Activated naive CD8-positive, alpha-beta T cell treated with anti-CD3 and anti-CD28 coated beads for 36 hours (primary cell): ENCODE measurements at places on chromosomes 3 and 15. TPM values are rescaled to one million over a fixed set of nuclear protein-coding genes. Genes with fewer than 3 reads are reported as not detected.

GRCh38 chr3:71964170-71964569, 179.2 kb upstream of the PROK2 start:
- H3K27me3 ChIP-seq, result peaks cover 24% of the 10 kb centered on the region
- no peak overlapping the region for H3K27ac ChIP-seq
- no peaks in the 10 kb centered on the region for H3K4me1 ChIP-seq
- H3K4me3 ChIP-seq, result no peak overlapping the region

DNA sequence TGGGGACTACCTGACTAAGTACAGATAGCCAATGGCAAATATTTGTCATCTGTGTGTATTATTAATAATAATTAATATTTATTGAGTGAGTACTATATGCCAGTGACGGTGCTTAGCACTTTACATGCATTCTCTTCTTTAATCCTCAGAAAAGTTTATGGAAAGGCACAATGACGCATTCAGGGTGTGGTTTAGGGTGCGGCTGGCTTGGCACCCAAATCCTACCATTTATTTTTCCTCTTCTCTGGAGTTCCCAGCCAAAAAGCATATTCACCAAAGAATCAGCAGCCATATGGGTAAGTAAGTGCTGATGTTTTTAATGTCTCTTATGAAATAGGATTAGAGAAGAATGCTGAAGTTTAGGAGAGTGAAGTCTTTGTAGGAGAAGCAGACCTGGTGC, 140.4 kb upstream of the TP63 start:
- DNase-seq, result no peak
- H3K36me3 ChIP-seq, result no peaks in the 10 kb centered on the region

- no peak for DNase-seq
- H3K27ac ChIP-seq, result no peak overlapping the region
- H3K36me3 ChIP-seq, result no peaks in the 10 kb centered on the region
- H3K4me1 ChIP-seq, result peaks cover 2% of the 10 kb centered on the region
- no peaks in the 10 kb centered on the region for H3K27me3 ChIP-seq
Measured at GRCh38 chr15:92614301-92614700, 41.3 kb downstream of the FAM174B start.

DNA sequence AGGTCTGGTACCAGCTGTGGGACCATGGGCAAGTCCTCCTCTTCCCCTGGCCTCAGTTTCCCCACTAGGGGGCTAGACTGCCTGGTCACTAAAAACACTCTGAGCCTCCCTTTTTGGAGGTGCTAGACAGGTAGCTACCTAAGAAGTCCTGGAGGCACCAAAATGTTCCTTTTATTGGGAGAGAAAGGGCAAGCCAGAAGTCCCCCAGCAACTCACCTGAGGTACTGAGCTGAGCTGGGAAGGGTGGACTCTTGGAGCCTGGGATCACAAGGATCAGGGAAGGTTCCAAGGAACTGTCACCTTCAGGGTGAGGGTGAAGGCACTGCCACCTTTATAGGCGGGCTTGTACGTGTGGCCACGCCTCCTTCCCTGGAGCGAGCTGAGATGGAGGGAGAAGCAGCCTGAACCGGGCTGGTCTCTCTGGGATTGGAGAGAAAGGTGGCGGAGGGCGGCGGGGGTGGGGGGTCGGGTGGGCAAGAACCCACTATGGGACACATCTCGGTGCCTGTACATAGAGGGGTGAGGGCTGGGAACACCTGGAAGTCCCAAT, at the start of gene CYP1A1:
Gene CYP1A1 (minus strand): TSS at position 304 of the 550 bp plus-strand sequence. CDS start 2,431 bp downstream, outside the sequence.
- H3K36me3 ChIP-seq, result peaks cover 5% of the 10 kb centered on the region
- DNase-seq, result peak; percentile 34
- H3K27me3 ChIP-seq, result peaks cover 14% of the 10 kb centered on the region

DNA sequence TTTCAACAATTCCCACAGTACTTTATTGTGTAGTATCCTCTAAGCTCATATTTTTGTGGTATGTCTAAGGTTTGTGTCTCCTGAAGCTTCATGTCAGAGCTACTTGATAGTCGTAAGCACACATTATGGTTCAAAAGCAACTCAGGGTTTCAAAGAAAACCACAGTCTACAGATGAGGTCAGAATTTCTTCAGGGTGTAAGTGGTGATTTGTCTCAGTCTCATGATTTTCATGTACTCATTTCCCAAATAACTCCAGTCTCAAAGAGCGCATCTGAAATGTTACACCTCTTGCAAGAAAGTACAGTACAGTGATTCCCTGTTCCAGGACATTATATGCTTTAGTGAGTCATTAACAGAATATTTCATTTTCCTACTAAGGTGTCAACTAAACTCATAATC, 47.5 kb upstream of the SSR3 start:
- H3K4me1 ChIP-seq, result peaks cover 18% of the 10 kb centered on the region
- DNase-seq, result no peak
- peaks cover 17% of the 10 kb centered on the region for H3K27me3 ChIP-seq
- no peak overlapping the region for H3K27ac ChIP-seq

DNA sequence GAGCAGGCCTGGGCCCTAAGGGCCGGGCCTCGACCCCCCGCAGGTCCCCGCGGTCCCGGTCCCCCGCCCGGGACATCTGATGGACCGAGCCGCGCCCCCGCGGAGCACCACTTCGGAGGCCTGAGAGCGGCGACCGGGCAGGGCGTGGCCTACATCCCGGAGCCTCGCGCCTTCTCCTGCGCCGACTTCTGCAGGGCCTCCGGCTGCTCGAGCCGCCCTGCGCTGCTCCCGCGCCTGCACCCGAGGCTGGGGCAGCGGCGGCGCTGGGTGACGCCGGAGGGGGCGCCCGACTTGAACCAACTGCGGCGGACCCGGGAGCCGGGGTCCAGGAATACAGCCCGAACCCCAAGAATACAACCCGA, 14.9 kb upstream of the GP9 start:
- H3K4me3 ChIP-seq, result peak overlapping the region; percentile 26
- H3K27me3 ChIP-seq, result peaks cover 4% of the 10 kb centered on the region
- no peak overlapping the region for H3K27ac ChIP-seq
- H3K4me1 ChIP-seq, result peaks cover 2% of the 10 kb centered on the region
- DNase-seq, result peak; percentile 63

DNA sequence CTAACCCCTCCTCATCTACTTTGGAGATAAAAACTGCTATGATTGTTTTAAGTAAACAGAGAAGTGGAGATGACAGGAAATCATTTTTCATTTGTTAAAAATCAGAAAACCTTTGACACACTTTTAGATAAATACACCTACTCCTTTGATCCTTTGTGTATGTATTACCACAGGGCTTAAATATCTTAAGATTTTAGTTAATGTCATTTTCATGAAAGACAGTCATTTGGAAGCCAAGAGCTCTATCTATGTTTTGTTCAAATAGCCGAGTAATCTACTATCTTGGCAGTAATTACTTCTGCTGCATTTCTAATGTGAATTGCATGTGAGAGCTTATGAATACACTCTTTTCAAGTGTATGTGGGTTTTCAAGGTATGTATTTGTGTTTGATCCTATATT, 2.0 kb downstream of the ARPP21 start:
- H3K4me1 ChIP-seq, result peaks cover 5% of the 10 kb centered on the region
- no peak overlapping the region for H3K4me3 ChIP-seq
- no peak overlapping the region for H3K27ac ChIP-seq
- DNase-seq, result no peak
- H3K36me3 ChIP-seq, result peaks cover 3% of the 10 kb centered on the region

DNA sequence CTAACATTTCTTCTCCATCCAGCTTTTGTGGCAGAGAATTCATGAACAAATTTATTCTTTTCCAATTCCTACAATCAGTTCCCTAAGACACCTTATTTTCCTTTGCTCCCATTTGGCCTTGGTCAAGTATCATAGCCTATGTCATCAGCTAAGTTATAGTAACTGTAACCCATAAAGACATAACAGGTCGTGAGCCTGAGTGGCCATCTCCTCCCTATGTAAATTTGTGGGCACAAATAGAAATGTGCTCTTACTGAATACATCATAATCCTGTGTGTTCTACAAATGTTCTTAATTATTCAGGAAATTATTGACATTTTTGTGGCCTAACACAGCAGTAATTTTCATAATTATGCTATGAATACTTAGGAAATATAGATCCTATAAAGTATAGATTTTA, 108.9 kb upstream of the ZNF717 start:
- no peak overlapping the region for H3K27ac ChIP-seq
- H3K4me1 ChIP-seq, result no peaks in the 10 kb centered on the region
- no peaks in the 10 kb centered on the region for H3K36me3 ChIP-seq

- peaks cover under 1% of the 10 kb centered on the region for H3K36me3 ChIP-seq
- H3K27me3 ChIP-seq, result no peaks in the 10 kb centered on the region
- H3K27ac ChIP-seq, result no peak overlapping the region
- DNase-seq, result no peak
- H3K4me1 ChIP-seq, result peaks cover 6% of the 10 kb centered on the region
Measured at GRCh38 chr3:140770977-140771667, 93.3 kb downstream of the TRIM42 start.

- no peaks in the 10 kb centered on the region for H3K27me3 ChIP-seq
- H3K27ac ChIP-seq, result no peak overlapping the region
- H3K36me3 ChIP-seq, result no peaks in the 10 kb centered on the region
- DNase-seq, result no peak
- H3K4me3 ChIP-seq, result no peak overlapping the region
Measured at GRCh38 chr3:7484636-7485035, 623.7 kb downstream of the GRM7 start.

GRCh38 chr15:31308185-31308639, 18.4 kb upstream of the KLF13 start:
- H3K36me3 ChIP-seq, result no peaks in the 10 kb centered on the region
- no peak overlapping the region for H3K4me3 ChIP-seq
- peaks cover 20% of the 10 kb centered on the region for H3K4me1 ChIP-seq

DNA sequence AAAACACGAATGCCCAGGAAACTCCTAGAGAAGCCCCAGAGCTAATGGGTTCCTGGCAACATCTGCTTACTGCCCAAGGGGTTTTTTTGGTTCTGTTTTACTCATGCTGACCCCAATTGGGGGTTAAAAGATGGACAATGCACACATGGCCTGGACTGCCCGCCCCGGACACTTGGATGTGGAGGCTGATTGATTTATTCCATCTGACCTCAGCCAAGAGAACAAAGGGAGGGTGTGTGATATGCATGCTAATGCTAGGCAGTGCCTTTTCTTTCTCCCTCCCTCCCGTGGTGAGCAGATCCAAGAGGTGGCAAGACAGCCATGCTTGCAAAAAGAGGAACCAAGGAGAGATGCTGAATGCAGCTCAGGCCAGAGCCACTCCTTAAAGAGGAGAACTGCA, 3.3 kb upstream of the LRTM1 start:
- DNase-seq, result no peak
- no peaks in the 10 kb centered on the region for H3K4me1 ChIP-seq
- H3K27me3 ChIP-seq, result no peaks in the 10 kb centered on the region
- no peak overlapping the region for H3K27ac ChIP-seq
- no peaks in the 10 kb centered on the region for H3K36me3 ChIP-seq
- H3K4me3 ChIP-seq, result no peak overlapping the region

- H3K27ac ChIP-seq, result no peak overlapping the region
- H3K27me3 ChIP-seq, result no peaks in the 10 kb centered on the region
- peaks cover 14% of the 10 kb centered on the region for H3K36me3 ChIP-seq
- no peak overlapping the region for H3K4me3 ChIP-seq
- H3K4me1 ChIP-seq, result peaks cover 9% of the 10 kb centered on the region
- no peak for DNase-seq
Measured at GRCh38 chr15:90941038-90941437, 6.0 kb downstream of the UNC45A start.

DNA sequence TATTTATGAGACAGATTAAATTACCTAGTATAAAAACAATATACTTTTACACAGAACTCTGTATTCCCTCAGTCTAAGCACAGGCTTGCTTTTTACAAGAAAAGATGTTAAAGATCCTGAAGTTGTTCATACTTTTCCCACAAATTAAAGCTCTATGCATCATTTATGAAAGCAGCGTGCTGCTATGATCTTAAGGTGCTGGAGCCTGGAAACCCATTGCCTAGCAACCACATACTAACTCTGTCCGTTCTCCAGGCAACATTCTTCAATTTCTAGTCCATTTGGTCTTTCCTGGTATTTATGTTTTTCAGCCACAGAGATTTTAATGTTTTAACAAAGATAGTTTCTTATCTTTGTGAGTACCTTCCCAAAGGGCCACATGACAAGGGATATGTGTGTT, 312.0 kb downstream of the DOCK3 start:
- no peak overlapping the region for H3K27ac ChIP-seq
- no peaks in the 10 kb centered on the region for H3K27me3 ChIP-seq
- H3K36me3 ChIP-seq, result peaks cover 8% of the 10 kb centered on the region
- no peaks in the 10 kb centered on the region for H3K4me1 ChIP-seq

DNA sequence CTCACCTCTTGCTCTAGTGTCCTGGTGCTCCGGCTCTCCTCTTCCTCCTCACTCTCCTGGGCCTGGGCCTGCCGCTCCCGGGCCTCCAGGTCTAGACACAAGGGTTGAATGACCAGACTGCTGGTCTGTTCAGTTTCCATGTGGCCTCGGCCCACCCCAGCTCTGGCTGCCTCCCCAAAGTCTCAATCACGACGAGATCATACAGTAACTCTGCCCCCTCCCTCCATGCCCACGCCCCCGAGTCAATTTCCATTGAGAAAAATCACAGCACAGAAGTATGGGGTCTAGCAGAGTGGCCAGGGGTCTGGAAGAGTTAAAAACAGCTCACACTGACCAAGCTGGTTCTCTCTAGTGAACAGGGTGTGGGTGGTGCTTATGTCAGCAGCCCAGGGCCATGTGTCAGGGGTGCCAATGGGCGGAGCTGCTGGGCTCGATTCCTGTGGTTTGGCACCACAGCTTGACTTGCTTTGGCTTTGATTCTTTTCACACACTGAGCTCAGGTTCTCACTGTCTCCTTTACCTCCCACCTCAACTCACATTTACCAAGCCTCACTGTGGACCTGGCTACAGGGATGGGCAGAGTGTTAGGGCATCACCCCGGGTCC, 6.9 kb downstream of the C15orf62 start:
- H3K4me3 ChIP-seq, result no peak overlapping the region
- peaks cover 19% of the 10 kb centered on the region for H3K36me3 ChIP-seq
- H3K27me3 ChIP-seq, result no peaks in the 10 kb centered on the region
- H3K27ac ChIP-seq, result no peak overlapping the region
- H3K4me1 ChIP-seq, result peaks cover 8% of the 10 kb centered on the region

DNA sequence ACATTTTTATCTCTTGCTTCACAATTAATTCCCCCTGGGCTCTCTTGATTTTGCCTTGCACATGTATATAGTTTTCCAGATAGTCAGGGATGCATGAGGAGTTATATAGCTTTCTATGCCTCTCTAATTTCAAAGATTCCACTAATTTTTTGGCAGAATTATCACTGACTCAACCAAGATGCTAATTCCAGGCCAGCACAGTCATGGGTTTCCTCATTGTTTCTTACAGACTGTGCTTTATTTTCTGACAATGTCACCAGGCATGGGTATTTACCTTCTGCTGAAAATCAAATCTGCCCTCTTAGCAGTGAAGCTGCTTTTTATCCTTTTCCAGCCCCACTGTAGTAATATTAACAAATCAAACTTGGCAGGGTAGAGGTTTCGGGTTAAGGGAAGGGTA, 1520.6 kb upstream of the CADM2 start:
- H3K27ac ChIP-seq, result no peak overlapping the region
- H3K4me1 ChIP-seq, result no peaks in the 10 kb centered on the region
- H3K36me3 ChIP-seq, result no peaks in the 10 kb centered on the region

GRCh38 chr3:157418104-157418503, 18.5 kb upstream of the PTX3 start:
- no peak for DNase-seq
- H3K36me3 ChIP-seq, result no peaks in the 10 kb centered on the region
- H3K4me3 ChIP-seq, result no peak overlapping the region
- H3K27me3 ChIP-seq, result peaks cover 3% of the 10 kb centered on the region

GRCh38 chr15:83470887-83471286, 23.7 kb downstream of the SH3GL3 start:
- DNase-seq, result no peak
- no peaks in the 10 kb centered on the region for H3K4me1 ChIP-seq
- H3K27ac ChIP-seq, result no peak overlapping the region
- H3K36me3 ChIP-seq, result no peaks in the 10 kb centered on the region
- peaks cover 19% of the 10 kb centered on the region for H3K27me3 ChIP-seq

The TMC3 gene
- total RNA-seq, result not detected

The MB21D2 gene
- total RNA-seq, result 6.4 TPM

The C2CD4A gene
- 0.12 TPM for total RNA-seq

The CLEC3B gene
- total RNA-seq, result not detected

The CLSTN2 gene
- total RNA-seq, result 0.08 TPM

The KBTBD13 gene
- not detected for total RNA-seq

The STRC gene
- total RNA-seq, result 0.62 TPM

The ACSBG1 gene
- not detected for total RNA-seq

The CLRN1 gene
- not detected for total RNA-seq
